ENCODE measurements at places on chromosomes 16 and 17.

DNA sequence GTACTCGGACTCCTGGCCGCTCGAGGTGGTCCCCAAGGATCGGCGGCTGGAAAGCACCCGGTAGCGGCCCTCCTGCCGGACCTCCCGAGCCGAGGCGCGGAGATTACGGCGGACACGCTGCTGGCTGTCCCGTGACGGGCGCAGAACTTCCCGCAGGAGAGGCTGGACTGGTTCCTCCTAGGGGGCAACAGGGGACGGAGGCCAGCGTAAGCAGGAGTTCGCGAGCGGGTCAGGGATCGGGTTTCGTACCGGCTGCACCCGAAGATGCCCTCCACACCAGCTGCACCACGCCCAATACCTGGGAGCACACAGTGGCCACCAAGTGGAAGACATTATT lies 341 bp downstream of the SLC7A6OS start:
- peak overlapping the region; percentile 70 for H3K27ac ChIP-seq
- H3K36me3 ChIP-seq = peaks cover 10% of the 10 kb centered on the region
- H3K4me1 ChIP-seq = peaks cover 34% of the 10 kb centered on the region
- DNase-seq = no peak
- H3K4me3 ChIP-seq = peak overlapping the region; percentile 83

GRCh38 chr16:84190731-84191388 lies at the start of gene ADAD2:
Gene ADAD2, plus strand, starts transcription at chr16:84191157. Its CDS starts 74 bp downstream, at chr16:84191231.
- no peaks in the 10 kb centered on the region for H3K27me3 ChIP-seq
- H3K27ac ChIP-seq = no peak within 1 kb of the TSS
- H3K4me3 ChIP-seq = no peak within 1 kb of the TSS
- no peaks in the 10 kb centered on the region for H3K36me3 ChIP-seq

GRCh38 chr16:29806641-29807425 lies 504 bp downstream of the MAZ start:
- peak overlapping the region; percentile 73 for H3K27ac ChIP-seq
- peak; percentile 64 for DNase-seq
- peaks cover 4% of the 10 kb centered on the region for H3K36me3 ChIP-seq
- H3K4me3 ChIP-seq = peak overlapping the region; percentile 53
- no peaks in the 10 kb centered on the region for H3K27me3 ChIP-seq

- no peak overlapping the region for H3K27ac ChIP-seq
- H3K4me1 ChIP-seq = no peaks in the 10 kb centered on the region
- no peak overlapping the region for H3K4me3 ChIP-seq
- peaks cover 29% of the 10 kb centered on the region for H3K36me3 ChIP-seq
- no peak for DNase-seq
Measured at GRCh38 chr16:3728424-3729160, 11.3 kb upstream of the TRAP1 start.

DNA sequence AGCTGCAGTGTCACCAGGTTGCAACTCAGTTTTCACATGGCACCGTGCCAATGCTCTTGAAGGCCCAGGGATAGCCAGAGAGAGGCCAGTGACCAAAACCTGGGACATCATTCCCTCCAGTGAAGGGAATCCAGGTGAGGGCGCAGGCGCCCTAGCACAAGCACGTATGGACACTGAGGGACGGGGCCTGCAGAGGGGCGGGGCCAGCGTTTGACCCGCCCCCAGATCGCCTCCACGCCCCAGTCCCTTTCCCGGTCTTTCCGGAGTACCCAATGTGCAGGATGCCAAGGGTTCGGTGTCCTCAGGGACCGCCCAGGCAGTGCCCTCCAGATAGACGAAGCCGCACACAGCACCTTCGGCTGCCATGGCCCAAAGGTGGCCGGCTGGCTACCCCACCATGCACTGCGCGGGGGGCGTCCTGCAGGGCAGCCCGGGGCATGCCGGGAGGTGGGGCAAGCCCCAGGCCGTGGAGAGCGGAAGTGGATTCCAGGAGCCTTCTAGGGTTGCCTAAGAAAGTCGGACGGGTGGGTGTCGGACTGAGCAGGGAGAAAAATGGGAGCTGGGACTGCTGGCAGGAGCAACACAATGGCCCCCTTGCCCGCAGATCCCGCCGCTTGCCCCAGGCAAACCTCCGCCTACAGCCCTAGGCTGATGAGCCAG lies 4.6 kb downstream of the SLC12A4 start:
- no peak overlapping the region for H3K27ac ChIP-seq
- DNase-seq = no peak
- no peaks in the 10 kb centered on the region for H3K27me3 ChIP-seq
- no peak overlapping the region for H3K4me3 ChIP-seq
- H3K4me1 ChIP-seq = peaks cover 22% of the 10 kb centered on the region

DNA sequence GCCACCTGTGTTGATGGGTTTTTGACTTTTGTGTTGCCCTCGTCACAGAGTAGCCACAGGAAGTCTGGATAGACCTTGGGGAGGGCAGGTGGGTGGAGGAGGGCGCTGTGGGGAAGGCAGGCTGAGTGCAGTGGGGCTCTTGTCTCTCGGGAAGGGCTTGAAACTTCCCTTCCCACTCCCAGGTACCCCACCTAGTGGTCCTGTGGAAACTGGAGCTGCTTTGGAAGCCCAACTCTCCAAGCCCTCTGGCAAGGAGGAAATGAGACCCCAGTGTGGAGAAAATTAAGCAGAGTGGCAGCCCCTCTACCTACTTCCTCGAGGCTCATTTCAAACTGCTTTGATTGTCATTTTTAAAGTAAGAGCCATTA lies 9.2 kb downstream of the CA5A start:
- no peak for DNase-seq
- H3K27ac ChIP-seq = no peak overlapping the region
- peaks cover 12% of the 10 kb centered on the region for H3K4me1 ChIP-seq
- H3K4me3 ChIP-seq = no peak overlapping the region

DNA sequence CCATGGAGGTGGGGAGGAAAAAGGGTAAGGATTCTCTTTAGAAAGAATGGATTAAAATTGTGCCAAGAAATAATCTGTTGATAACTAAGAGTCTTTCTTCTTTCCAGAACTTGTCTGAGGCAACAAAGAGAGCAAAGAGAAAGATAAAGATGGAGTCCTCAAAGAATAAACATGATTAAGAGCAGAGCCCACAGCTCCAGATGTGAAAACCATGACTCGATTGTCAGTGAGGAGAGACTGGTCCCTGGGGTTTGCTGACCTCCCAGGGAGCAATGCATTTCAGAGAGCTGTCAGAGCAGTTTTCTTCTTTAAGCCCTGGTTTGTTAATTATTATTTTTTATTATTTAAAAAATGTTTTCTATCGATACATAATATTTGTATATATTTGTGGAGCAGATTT lies 74.6 kb downstream of the TMEM100 start:
- no peak overlapping the region for H3K4me3 ChIP-seq
- H3K27ac ChIP-seq = no peak overlapping the region
- no peaks in the 10 kb centered on the region for H3K4me1 ChIP-seq

GRCh38 chr16:77868052-77868451 lies 79.7 kb downstream of the VAT1L start:
- H3K4me3 ChIP-seq = no peak overlapping the region
- no peaks in the 10 kb centered on the region for H3K36me3 ChIP-seq
- H3K4me1 ChIP-seq = no peaks in the 10 kb centered on the region
- DNase-seq = no peak
- H3K27ac ChIP-seq = no peak overlapping the region

DNA sequence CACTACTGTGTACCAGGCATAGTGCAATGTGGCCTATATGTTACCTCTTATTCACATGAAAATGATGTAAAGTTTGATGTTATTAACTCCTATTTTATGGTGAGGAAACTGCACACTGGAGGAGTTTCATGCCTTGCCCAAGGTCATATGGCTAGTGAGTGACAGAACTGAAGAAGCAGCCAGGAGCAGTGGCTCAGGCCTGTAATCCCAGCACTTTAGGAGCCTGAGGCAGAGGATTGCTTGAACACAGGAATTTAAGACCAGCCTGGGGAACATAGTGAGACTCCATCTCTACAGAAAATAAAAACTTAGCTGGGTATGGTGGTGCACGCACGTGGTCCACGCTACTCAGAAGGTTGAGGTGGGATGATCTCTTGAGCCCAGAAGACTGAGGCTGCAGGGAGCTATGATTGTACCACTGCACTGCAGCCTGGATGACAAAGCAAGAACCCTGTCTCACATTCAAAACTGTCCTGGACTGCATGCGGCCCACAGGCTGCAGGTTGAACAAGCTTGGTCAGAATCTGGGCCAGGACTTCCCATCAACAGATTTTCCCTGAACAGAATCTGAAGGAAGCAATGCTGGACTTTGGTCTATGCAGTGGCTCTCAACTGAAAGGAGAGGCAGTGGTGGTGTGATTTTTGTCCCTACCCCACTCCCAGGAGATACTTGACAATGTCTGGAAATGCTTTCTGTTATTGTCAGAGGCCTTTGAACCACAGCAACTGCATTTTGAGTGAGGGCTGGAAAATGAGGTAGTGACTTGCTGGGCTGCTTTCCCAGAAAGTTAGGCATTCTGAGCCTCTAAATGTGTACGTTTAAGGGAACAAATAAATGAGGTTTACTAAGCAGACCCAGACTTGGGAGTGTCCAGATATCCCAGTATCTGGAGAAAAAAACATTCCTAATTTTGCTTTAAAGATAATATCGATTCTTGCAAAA lies 479.5 kb downstream of the TMEM114 start:
- no peaks in the 10 kb centered on the region for H3K36me3 ChIP-seq
- no peaks in the 10 kb centered on the region for H3K27me3 ChIP-seq
- no peaks in the 10 kb centered on the region for H3K4me1 ChIP-seq

DNA sequence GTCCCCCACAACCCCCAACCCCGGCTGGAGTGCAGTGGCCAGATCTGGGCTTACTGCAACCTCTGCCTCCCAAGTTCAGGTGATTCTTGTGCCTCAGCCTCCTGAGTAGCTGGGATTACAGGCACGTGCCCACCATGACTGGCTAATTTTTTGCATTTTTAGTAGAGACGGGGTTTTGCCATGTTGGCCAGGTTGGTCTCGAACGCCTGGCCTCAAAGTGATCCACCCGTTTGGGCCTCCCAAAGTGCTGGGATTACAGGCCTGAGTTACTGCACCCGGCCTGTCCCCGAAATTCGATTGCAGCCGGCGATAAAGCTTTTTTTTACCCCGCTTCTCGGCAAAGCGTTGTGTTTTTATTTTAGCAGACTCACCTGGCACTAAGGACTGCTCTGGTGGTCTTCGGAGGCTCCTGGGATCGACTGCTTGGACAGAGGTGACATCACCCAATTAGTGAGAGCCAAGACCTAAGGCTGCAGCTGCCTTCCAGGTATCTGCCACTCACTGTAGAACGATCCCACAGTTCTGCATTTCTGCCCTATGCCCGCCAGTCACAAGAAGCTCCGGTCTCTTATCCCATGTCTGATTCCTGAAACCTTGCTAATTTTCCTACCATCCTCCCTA lies 82.2 kb upstream of the ARL4D start:
- no peak for DNase-seq
- no peaks in the 10 kb centered on the region for H3K4me1 ChIP-seq
- H3K27ac ChIP-seq = peak overlapping the region; percentile 6
- no peak overlapping the region for H3K4me3 ChIP-seq

DNA sequence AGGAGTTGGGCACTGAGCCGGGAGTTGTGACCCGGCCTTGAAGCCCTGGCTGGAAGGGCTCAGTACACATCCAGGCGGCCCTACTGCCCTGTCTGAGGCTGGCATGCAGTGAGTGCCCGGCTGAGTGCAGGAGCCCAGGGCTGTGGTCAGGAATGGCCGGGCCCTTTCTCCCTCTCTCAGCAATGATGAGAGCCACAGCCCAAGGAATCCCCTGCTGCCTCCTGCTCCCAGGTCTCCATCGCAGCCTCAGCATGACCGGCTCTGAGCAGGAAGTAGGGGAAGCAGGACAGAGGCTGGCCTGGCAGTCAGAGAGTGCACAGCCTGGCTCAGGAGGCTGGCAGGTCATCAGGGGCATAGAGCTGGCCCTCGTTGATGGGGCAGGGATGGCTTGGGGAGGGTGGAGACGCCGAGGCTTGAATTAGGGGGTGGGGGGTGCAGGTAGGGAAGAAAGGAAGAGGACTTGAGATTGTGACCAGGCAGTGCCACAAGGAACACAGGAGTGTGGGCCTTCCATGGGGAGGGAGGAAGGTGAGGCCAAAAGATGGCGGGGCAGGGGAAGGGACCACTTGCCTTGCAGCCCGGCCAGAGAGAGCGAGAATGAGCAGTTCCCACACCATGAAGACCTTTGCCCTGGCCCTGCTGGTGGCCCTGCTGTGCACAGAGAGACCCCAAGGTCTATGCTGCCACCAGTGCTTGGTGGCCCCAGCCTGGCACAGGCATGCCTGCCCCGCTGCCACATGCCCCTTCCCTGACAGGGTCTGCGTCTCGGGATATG lies 32.1 kb upstream of the KRT17 start:
- no peak for DNase-seq
- H3K4me3 ChIP-seq = no peak overlapping the region
- H3K27ac ChIP-seq = no peak overlapping the region
- H3K36me3 ChIP-seq = no peaks in the 10 kb centered on the region
- H3K4me1 ChIP-seq = no peaks in the 10 kb centered on the region
- H3K27me3 ChIP-seq = no peaks in the 10 kb centered on the region

DNA sequence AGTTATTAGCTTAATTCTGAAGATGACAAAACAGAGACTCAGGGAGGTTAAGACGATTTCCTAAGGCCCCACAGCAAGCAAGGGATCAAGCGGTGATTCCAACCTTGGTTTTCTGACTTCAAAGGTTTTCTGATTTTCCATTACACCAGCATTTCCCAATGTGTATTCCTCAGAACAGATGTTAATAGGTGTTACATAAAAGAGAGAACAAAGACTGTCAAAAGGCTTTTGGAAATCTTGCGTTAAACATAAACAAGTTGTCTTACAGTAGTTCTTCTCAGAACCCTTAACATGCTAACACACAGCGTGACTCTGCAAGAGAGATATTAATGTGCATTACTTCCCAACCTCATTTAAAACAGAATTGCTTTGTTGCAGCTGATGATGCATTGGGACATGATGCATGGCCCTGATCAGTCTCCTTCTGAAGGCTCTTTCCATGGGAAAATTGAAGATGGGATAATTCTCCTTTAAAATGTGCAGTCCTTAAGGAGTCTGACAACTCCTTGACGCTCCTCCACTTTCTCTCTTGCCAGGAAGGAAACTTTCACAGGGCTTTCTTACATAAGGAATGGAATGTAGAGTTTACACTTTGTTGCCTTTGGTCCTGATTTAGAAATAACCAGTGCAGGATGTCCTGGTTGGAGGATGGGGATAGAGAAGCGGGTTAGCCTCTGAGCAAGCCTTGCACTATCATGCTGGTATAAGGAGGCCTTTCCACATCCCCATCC lies 21.5 kb upstream of the MMD start:
- H3K27ac ChIP-seq = no peak overlapping the region
- peaks cover 14% of the 10 kb centered on the region for H3K4me1 ChIP-seq
- no peaks in the 10 kb centered on the region for H3K27me3 ChIP-seq
- H3K4me3 ChIP-seq = no peak overlapping the region
- no peaks in the 10 kb centered on the region for H3K36me3 ChIP-seq
- no peak for DNase-seq

Data from liver (tissue), 10 donors.